ENCODE measurements at places on chromosomes 12 and 14. TPM values are rescaled to one million over a fixed set of nuclear protein-coding genes. Genes with fewer than 3 reads are reported as not detected.

- DNase-seq, result no peak
These were observed 340.2 kb downstream of the DPF3 start for GRCh38 chr14:72553656-72554055.

DNA sequence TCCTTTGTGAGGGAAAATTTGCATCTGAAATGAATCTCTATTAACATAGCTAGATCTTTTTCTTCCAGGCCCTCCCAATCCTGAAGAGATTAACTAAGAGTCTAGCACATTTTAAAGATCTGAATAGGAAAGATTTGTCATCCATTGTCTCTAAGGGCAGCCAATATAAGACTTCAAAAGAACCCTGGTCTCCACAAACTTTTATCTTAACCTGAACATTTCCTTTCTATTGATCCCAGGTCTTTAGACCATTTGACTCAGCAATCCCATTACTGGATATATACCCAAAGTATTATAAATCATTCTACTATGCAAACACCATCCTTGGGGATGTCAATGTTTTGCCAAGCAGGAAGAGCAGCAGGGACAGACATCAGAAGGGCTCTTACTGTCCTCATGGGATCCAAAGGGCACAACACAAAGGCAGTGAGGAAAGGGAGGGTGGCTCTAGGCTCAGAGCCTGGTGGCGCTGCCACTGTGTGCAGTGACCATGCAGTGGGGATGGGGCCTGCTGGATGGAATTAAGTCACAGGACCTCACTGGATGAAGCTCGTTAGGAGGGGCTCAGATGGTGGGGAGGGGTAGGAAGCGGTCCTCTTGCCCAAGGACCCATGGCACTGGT is 12.7 kb upstream of the BDKRB2 start:
- no peak for DNase-seq

- no peak for DNase-seq
These were observed 23.9 kb downstream of the DIO3 start for GRCh38 chr14:101585211-101585610.

- DNase-seq, result no peak
These were observed 28.6 kb upstream of the CEBPE start for GRCh38 chr14:23147676-23148075.

GRCh38 chr12:30012816-30013450 is 229.2 kb upstream of the TMTC1 start:
- no peak for DNase-seq

The NGB gene
- not detected for polyA plus RNA-seq

The CLEC2A gene
- polyA plus RNA-seq, result not detected

The NRXN3 gene
- 6.4 TPM for polyA plus RNA-seq

The SCN8A gene
- 1.6 TPM for polyA plus RNA-seq

The DLK1 gene
- 17.6 TPM for polyA plus RNA-seq

The HNF1A gene
- 25.2 TPM for polyA plus RNA-seq
